ENCODE measurements at places on chromosomes 12 and 14.

DNA sequence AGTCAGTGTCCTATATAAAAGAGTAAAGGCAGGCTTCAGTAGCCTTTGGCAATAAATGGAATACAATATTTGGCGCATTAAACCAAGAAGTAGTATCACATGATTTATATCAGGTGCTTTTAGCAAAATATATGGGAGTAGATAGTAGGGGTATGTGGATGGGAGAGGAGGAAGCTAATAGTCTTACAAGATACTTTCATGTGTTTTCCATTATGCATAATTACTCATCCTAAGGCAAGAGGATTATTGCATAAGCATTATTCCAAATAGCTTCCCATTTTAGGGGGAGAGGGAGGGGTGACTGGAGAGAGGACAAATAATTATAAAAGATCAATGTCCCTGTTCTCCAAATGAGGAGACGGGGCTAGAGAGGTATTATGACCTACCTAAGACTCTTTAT, 104.3 kb downstream of the DUSP6 start:
- DNase-seq, result no peak

GRCh38 chr14:101665478-101666078, 95.9 kb upstream of the PPP2R5C start:
- DNase-seq, result peak; percentile 29

- DNase-seq, result peak; percentile 55
These were observed 6.4 kb downstream of the STX2 start for GRCh38 chr12:130832561-130833209.

- no peak for DNase-seq
These were observed 104.7 kb upstream of the ESRRB start for GRCh38 chr14:76271041-76271755.

DNA sequence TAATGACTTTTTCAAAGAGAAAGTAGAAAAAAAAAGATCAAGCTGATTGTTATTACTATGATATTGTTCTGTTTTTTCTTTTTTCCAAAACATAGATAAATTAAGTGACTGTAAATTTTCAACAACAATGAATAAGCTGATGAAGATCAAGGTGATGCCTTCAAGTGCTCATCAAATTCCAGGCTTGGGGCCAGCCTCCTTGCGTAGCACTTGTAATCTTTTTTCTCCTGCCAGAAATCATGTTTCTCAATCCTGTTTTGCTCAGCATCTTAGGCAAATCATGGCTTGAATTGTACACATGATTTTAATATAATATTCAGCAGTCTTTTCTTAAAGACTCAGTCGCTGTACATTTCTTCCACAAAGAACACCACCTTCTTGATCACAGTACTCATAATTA, 333.2 kb downstream of the NPAS3 start:
- no peak for DNase-seq

- no peak for DNase-seq
These were observed 7.6 kb downstream of the CDCA4 start for GRCh38 chr14:105013150-105013785.

- DNase-seq, result no peak
These were observed 9.9 kb upstream of the FZD10 start for GRCh38 chr12:130152386-130152785.

DNA sequence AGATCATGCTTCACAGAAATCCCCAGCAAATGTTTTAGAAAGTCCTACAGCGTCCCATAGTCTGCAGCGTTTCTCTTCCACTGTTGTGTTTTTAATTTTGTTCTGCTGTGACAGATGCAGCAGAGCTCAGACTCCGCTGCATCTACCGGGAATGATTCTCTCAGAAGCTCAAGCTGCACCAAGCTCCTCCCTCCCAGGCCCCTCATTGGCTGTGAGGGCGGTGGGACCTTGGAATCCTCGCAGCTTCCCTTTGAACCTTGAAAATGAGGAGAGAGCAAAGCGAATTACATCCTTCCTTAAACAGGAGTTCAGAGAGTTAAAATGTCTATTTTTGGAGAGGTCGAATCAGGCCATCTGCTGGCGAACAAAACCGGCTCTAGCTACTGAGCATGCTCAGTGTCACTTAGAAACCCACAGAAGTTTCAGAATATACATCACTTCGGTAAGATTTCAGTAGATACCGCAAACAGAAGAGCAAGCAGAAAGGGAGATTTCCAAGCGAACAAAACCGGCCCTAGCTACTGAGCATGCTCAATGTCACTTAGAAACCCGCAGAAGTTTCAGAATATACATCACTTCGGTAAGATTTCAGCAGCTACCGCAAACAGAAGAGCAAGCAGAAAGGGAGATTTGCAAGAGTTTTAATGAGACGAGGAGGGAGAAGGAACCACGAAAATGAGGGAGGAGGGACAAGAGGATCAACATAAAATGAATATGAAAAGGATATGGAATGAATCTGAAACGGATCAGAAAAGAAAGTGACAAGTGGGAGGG, at the start of gene ABCD2:
Gene ABCD2, minus strand, starts transcription at position 144 of the 774 bp plus-strand sequence. CDS start 188 bp downstream, outside the sequence.
- DNase-seq, result peak; percentile 83

DNA sequence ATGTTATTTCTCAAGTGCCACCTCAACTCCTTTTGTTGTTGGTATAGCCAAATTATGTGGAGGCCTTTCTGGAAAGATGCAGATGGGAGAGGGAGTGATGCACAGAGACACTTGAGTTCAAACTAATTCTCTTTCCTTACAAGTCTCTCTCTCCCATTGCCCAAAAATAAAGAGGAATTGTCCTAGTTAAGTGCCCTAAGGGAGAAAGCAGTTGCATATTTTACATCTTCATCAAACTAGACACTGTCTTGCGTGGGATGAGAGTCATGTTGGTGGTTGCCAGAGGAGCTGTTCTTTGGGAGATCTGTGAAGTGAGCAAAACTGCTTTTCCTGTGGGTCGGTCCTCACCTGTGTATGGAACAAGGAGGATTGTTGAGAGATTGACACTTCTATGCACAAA, 72.2 kb downstream of the EP400 start:
- no peak for DNase-seq

DNA sequence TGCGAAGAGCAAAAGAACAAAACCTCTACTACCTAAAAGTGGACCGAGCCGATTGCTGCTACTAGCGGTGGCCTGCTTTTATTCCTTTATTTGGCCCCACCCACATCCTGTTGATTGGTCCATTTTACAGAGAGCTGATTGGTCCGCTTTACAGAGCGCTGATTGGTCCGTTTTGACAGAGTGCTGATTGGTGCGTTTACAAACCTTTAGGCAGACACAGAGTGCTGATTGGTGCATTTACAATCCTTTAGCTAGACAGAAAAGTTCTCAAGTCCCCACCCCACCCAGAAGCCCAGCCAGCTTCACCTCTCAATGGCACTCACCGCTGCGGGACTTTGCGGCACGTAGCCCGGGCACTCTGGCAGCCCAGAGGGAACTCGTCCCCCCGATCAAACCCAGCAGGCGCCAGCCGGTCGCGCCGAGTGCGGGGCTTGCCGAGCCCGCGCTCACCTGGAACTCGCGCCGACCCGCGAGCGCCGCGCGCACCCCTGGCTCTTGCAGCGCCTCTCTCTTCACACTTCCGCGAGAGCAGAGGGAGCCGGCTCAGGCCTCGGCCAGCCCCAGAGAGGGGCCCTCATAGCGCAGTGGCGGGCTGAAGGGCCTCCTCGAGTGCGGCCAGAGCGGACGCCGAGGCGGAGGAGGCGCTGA, 8.7 kb upstream of the FGD4 start:
- no peak for DNase-seq

GRCh38 chr12:63037746-63038712, 103.1 kb upstream of the PPM1H start:
- DNase-seq, result no peak

GRCh38 chr14:88695870-88696269, 96.9 kb downstream of the EML5 start:
- DNase-seq, result peak; percentile 59

- peak; percentile 83 for DNase-seq
These were observed 37.0 kb downstream of the RASAL1 start for GRCh38 chr12:113098441-113099028.

- no peak for DNase-seq
These were observed 58.6 kb downstream of the VWF start for GRCh38 chr12:6065863-6066199.

DNA sequence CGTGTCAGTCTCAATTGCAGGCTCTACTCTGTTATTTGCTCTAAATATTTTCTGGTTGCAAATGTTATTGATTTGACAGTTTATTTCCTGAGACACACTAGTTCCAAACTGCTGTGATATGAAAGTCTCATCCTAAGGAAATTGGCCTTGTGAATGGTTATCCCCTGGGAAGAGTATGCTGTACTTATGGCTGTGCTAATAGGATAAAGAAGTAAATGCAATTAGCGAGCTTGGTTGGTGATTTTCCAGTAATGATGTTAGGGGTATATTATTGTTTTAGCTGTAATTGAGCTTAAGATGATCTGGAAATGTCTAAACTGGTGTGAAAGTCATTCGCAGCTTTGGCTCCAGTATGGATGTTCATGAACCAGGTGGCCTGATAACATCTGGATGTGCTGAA, 197.9 kb downstream of the SUDS3 start:
- no peak for DNase-seq

DNA sequence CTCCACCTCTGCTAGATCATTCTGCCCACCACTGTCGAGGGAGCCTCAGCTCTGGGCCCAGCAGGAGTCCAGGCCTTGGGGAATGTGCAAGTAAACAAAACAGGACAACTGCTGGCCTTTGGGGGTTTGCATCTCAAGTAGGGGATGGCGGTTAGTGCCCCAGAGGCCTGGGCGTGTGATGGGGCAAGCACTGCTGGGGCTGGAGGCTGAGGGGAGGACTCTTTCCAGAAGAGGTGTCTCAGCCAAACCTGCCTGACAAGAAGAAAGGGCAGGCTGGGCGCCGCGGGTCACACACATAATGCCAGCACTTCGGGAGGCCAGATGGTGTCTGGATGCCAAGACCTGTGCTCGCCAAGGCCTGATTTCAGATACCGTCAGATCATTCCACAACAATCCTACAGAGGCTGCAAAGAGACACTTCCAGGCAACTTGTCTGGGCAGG, 8.6 kb upstream of the ALDH2 start:
- no peak for DNase-seq

DNA sequence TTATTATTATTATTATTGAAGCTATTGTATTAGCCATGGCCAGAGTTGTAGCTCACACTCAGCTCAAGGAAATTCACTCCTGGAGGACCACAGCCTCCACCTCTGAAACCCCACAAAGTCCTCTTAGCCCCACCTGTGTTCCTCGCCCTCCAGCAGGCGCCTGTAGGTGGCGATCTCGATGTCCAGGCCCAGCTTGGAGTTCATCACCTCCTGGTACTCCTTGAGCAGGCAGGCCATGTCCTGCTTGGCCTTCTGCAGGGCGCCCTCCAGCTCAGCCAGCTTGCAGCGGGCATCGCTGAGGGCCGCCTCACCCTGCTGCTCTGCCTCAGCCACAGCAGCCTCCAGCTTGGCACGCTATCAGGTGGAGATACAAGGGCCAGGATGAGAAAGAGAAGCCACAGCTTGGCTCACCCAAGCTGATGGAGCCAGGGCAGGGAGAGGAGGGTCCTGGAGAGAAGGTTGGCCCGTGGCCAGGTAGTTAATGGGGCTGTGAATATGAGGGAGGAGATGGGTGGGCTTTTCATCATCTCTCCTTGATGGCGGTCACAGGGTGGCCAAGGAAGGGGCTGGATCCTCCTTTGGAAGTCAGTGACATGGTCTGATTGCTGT, 5.1 kb downstream of the KRT85 start:
- DNase-seq, result no peak

- peak; percentile 46 for DNase-seq
These were observed 262.0 kb downstream of the MED13L start for GRCh38 chr12:116015525-116015924.

GRCh38 chr12:47772094-47772660, 861 bp upstream of the SLC48A1 start:
- DNase-seq, result no peak

GRCh38 chr12:122799641-122800243, 25.4 kb downstream of the CCDC62 start:
- DNase-seq, result no peak

- DNase-seq, result no peak
These were observed 39.3 kb downstream of the LRTM2 start for GRCh38 chr12:1859643-1860042.

DNA sequence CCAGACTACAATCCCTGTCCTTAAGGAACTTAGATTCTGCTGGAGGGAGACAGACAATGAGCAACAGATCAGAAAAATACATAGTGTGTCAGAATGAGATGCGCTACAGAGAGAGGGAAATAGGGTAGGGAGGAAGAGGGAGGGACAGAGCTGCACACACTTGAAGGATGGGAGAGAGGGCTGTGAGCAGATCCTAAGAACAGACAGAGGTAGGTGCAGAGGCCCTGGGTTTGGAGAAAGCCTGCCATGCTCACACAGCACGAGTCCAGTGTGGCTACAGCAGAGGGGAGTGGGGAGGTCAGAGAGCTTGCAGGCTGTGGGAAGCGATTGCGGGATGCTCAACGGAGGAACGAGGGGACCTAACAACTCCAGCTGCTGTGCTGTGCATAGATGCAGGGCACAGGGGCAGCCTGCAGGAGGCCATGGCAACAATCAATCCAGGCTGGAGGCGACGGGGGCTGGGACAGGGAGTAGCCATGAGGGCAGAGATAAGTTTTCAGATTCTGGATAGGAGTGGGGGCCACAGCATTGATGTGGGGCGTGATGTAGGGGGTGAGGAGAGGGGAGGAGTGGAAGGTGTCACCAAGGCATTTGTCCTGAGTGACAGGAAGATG, 20.7 kb downstream of the FAIM2 start:
- no peak for DNase-seq

DNA sequence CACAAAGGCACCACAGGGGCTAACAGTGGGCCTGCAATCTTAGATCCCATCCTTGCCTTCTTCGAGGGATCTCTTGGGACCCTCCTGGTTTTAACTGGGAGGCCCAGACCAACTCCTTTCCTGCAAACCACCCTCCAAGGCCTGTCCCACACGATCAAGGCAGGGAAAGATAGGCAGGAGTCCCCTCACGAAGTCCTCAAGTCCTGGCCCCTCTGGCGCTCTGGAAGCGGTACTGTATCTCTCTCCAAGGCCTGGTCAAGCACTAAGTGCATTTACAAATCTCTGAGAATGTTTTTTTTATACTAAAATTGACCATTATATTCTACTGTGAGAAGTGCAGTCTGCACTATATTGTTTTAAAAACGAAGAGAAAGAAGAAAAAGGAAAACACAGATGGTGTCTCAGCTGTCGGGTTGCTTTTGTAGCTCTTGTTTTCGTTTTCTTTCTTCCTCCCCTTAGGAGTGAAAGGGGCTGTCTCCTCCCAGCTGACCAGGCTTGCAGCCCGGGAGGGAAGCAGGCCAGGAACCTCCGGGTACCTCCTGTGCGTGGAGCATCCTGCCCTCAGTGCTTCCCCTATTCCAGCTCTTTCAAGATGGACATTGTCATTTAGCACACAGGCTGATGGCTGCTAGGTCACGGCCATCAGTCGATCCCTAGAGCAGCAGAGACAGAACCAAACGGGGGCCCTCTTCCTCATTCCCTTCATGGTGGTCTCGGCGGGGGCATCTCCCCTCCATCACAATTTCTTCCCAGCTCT, 56.7 kb downstream of the FAM222A start:
- DNase-seq, result no peak

DNA sequence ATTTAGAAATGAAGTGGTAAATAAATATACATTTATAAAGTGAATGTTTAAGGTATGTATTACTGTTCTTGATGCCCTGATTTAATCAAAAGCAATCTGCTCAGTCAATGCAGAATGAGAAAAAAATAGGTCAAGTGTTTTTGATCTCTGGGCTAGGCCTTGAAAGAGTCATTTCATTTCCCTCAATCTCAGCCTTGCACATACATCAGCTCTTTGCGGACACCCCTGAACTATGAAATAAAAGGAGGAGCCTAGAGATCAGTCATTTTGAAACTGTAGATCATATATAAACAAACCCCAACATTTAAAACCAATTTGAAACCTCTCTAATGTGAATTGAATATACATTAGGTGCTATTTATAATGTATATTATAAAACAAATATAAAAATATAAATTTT, 42.5 kb downstream of the ATG2B start:
- DNase-seq, result no peak

- no peak for DNase-seq
These were observed 39.0 kb upstream of the TC2N start for GRCh38 chr14:91906374-91906773.
